T-helper 9 cell (primary cell): ENCODE measurements at places on chromosomes 3 and 15.

DNA sequence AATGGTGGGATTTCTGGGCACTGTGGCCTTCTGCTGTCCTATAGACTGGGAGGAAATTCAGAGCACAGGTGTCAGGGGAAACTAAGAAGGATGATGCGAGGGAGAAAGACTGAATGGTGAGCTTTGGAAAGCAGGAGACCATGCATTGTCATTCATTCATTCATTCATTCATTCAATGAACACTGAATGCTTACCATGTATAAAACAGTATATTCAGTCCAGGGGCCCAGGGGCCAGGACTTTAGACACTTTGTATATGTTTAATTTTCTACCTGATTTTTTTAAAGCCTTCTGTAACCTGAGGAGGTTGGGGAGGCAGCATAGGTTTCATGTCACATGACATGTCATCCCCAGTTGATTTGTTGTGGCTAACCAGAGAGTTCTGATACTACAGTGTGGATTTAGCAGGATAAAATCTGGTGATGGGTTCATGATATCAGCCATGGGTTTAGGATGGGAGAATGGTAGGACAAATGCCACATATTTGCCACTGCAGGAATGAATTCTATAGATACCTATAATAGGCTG is 57.7 kb upstream of the ATG7 start:
- DNase-seq = no peak

DNA sequence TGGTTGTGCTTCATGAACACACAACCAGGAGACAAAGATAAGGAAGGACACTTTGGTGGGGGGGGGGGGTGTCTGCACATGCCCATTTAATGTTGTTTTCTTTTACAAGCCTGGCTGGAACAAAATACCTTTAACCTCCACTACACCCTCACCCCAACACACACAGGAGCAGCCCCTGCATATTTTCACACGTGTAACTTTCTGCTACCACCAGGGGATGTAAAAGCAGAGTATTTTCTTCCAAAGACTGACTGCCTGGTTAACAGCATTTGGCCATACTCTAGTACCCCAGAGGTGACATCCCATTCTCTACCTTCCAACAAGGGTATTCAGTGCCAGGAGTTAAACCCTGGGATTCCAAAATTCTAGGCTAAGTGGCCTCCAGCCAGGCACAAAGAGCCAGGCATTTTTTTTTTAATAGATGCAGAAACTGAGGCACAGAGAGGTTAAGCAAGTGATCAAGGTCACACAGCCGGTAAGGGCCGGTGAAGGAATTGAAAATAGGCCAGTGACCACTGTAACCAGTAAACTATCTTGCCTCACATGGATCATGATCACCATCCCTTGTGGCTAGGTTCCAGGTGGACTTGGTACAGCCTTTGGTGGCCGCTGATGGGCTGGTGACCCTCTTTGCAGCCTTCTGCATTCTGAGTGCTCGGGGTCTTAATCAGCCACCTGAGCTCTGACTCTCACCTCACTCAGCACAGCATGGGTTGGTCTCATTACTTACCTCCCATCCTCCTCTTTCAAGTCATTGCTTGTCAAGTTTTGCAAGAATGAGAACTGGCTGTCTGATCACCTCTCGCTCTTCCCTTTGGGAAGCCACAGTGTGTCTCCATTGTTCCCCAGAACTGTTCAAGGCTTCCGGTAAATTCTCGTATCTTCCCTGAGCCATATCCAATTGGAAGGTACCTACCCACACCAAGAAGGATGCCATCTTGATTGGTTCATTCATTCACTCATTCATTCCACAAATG is 20.4 kb downstream of the MAGI1 start:
- DNase-seq = no peak

DNA sequence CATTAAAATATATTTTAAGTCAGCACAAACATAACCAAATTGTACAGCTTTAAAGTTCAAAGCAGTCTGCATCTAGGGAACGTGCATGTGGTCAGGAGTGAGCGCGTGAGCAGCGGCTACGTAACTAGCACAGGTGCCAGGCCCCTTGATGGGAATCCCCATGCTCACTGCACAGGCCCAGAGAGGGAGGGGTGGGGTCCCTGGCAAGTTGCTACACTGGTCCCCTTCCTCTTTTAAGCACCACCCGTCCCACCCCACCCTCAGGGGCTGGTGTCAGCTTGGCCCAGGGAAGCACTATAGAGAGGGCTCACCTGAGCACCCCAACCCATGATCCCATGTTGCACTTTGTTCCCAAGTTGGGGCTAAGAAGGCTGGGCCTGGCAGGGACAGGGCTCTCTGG is 835 bp upstream of the GMPPB start:
- DNase-seq = peak; percentile 25

DNA sequence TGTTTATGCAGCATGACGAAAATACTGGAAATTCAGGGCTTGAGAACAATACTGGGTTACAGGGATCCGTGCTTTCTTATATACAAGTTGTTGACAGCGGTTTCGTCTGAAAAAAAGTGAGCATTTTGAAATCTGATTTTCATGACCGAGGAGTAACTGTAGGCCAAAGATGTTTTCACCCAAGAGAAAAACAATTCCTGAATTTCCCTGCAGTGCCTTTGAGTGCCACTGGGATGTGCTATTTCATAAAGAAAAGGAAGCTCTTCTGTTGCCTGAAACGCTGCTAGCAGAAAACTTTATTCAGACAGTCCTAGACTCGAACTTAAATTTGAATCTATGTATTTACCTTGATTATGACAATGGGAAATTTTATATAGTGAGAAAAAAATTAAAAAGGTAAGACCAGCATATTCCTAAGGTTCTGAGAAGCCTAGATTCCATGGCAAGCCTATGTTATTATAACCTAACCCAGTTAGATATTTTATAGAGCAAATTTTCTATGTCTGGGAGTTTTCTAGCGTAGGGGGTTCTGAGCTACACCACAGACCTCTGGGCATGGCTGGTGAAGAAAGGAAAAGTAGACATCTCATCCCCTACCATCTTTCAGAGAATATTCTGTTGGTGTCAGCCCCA is 30.2 kb downstream of the KCNAB1 start:
- peak; percentile 7 for DNase-seq

GRCh38 chr3:142962520-142963233 is 797 bp downstream of the PAQR9 start:
- DNase-seq = no peak

DNA sequence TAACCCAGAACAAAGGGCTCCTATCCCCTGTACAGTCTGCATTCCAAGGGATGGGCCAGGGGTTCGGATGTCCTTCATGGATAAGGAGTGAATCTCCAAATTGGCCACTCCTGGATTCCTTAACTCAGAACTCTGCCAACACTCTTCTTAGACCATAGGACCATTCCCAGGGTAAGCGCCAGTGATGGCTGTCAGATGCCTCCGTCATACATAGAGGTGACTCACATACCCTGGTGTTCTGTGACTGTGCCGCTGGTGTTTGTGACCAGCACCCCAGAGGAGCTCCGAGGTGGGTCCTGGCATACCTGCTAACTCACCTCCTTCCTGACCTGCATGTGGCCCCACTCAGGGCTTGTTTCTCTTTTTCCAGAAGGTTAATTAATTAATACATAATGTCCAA is 134.7 kb downstream of the KLF13 start:
- DNase-seq = no peak

DNA sequence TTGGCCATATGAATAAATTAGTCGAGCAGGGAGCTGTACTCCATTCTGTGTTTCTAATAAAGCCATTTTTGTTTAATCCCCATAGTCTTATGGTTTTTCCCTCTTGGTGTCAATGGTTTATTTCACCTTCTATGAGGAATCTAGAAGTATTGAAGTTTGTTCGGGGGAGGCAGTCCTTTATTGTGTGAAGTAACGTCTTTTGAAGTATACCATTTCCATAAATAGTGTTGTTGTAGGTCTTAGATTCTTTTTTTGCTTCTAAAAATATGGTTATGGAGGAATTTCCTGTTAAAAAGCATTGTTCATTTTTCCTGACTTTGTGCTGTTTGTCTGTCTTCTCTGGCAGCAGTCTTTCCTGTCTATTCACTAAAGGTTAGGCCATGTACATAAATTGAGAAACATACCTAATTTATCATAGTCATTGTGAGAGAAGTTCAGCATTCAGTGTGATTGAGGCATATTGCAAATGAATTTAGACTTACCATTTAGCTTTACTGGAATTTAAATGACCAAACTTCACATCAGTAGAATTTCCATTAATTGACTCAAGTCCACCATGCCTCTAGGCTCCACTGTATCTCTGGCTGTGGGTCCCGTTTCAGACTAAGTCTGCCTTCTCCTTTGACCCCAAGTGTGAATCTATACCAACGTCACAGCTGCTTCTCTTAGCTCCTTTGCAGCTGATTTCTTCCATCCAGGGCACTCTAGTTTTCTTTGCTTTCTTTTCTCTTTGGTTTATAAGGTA is 37.3 kb downstream of the YEATS2 start:
- DNase-seq = no peak

- no peak for DNase-seq
Measured at GRCh38 chr3:146130881-146131371, 30.1 kb downstream of the PLOD2 start.

DNA sequence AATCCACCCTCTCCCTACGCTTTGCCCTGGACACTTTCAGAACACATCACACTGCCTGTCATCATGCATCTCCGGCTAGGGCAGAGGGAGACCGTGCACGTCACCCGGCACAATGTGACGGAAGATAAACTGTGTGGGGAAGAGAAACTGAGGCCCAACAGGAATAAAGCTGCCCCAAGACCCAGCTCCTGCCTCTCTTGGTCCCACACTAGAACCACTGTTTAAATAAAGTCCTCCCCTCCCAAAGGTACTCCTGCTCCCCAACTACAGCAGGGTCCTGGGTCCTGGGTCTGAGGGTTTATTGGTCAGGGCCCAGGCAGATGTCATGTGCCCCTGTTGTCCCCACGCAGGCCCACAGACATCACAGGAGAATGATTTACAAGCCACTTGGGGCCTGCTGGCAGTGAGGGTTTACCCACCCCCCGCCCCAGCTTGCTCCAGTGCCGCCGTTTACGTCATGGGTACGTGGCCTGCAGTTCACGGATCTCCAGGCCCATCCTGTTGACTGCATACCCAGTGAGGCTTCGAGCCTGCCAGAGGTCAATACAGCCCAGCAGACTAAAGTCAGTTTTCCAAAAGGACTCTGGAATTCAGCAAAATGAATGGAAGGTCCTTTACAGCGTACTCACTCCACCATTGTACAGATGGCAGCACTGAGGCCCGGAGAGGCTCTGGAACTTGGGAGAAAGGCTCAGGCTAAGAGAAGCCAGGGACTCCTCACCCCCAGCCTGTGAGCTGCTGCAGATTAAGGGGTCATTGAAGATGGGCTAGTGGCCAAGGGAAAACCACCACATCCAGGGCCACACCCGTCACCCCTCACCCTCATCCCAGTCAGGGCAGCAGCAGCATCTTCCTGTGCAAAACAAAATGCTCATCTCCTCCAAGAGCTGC is 23.2 kb downstream of the ALS2CL start:
- DNase-seq = no peak

DNA sequence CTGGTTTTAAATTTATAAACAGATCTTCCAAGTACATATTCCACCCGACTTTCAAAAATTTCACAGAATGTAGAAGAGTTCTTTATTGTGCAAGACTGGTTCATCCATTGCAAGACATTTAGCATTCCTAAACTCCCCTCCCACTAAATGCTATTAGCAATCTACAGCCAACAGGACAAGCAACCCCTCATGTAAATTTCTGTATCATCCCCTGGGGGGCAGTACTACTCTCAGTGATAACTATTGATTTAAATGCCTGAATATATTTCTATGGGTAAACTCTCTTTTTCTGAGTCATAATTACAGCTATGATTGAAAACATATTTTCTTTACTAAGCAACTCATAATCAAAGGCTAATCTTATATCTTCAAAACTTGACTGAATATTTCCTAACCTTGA is 10.7 kb upstream of the SLC15A2 start:
- DNase-seq = no peak

DNA sequence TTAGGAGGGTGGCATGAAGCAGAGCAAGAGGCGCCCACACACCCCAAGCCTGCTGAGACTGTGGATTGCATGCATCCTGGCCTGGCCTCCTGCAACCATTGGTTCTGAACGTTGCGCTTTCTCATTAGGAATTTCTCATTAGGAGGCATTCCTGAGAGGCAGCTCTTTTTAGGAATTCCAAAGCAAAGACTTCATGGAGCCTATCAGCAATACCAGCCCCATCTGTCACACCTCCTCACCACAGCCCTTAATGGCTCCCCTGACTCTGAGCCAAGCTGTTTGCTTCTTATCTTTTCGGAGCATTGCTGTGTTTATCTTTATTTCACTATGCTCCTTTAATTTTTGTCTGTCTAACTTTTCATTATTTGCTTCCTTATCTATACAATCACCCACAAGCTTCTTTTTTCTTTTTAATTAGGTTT is 226.9 kb downstream of the CACNA2D3 start:
- no peak for DNase-seq

DNA sequence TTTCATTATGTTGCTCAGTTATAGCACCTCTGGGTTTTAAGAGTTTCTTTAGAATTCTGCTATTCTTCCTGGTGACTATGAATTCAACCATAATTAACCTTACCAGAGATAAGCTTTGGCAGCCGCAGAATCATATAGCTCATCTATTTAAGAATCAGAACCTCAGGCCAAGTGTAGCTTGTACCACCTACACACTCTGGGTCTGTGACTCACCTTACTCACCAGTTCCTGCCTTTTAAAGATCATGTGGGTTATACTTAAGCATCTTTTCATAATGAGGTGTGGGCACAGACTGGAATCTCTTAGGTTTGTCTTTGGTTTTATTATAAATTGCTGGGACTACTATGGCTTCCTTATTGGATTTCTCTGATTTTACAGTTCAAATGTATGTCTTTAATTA is 21.9 kb downstream of the CDV3 start:
- no peak for DNase-seq

GRCh38 chr3:88767746-88768145 is 339.7 kb upstream of the EPHA3 start:
- no peak for DNase-seq

DNA sequence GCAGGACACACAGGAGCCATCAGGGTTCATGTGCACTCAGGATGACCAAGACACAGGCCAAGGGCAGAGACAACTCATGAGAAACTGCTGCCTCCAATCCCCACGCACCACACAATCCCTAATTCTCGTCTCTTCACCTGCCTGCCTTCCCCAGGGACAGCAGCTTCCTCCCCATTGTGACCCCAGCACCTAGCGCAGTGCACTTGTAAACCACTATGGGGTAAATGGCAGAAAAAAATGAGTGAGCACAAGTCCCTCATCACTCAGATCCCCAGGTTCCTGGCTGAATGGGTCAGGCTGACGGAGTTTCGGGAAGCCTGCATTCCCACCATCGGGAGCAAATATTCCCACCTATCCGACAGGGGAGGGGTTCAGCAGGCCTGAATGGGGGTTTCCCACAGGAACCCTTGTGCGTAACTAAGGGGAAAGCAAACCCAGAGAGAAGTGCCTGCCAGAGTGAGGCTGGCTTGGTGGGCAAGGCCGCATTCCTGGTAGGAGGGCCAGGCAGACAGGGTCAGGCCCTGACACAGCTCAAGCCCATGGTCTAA is 18.8 kb downstream of the PLXNB1 start:
- no peak for DNase-seq

GRCh38 chr3:72069543-72069942 is 284.6 kb upstream of the PROK2 start:
- no peak for DNase-seq

GRCh38 chr3:172179680-172180399 is 140.5 kb downstream of the FNDC3B start:
- DNase-seq = no peak

- no peak for DNase-seq
Measured at GRCh38 chr3:67524046-67524445, 130.4 kb downstream of the SUCLG2 start.
